ENCODE measurements at places on chromosomes 7 and 10.
A peak's percentile ranks its signal among the peaks of the same experiment; 100 is the strongest.

DNA sequence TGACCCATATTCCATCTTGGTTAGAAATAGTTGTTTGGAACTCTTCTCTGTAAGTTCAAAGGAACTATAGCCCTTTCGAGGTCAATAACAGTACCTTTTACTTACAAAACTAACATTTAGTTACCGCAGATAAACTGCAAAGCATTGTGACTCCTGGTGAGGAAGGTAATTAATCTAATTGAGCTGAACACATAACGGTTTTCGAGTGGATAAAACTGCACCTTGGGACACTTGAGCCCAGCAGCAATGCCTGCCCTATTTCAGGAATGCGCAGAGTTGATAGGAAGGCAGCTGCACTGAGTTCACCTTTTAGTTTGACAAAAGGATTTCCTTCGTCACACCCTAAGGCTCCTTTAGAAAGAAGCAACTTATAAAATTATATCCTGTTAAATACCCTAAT, 75.4 kb downstream of the JAZF1 start:
- no peak for DNase-seq

DNA sequence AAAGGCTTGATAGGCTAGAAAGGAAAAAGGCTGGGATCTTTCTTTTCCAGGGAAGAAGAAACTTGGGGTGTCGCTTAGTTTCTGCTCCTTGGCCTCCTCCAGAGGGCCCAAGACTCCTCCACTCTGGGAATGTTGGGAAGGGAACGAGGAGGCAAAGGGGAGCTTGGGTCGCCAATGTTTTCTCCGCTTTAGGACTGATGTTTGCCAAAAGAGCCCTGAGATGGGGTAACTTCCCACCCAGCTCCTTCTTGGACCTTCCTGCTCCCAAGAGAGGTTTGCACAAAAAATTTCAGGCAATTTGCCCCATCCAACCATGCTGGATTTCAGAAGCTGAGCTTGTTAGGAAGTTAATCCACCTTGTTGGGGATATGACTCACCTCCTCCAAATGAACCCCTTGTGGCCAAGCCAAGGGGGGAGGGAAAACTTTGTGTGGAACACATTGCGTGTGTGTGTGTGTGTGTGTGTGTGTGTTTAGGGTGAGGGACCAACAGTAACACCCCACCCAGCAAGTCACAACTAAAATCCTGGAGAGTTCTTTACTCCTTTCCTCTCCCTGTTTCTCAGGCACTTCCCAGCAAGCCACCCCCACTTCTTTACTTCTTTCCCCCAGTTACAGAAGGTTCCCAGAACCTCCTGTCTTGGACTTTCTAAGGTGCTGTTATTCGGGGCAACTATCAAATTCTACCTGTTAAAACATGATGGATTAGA, 8.7 kb upstream of the HOXA2 start:
- no peak for DNase-seq

DNA sequence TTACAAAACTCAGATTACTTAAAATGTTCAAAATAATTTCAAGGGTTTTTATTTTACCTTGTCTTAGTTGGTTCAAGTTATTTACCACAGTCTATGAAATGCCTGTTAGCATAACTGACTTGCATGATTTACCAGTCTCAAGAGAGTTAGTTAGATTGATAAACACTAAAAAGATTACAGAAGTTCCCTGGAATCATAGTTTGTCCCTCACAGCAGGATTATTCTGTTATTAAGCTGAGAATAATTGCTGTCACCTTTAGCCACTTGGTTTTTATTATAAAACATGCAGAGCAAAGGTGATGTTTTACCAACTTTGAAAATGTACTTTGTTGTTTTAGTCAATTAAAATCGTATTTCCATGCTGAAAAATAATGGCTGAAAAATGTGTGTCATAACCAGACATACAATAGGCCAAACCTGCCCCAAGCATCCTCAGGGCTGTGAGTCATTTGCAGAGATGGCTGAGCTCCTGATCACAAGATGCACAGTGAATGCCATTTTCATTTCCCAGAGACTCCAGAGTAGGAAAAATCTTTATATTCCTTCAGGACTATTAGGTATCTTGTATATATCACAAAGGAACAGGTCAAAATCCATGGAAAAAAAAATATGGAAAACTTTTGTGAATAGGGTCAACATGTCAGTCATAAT, 87.8 kb upstream of the DKK1 start:
- peak; percentile 17 for DNase-seq

GRCh38 chr7:107505997-107506673, 36.3 kb downstream of the GPR22 start:
- DNase-seq = no peak

GRCh38 chr7:150716368-150716767, at the start of gene GIMAP1:
Gene GIMAP1 (plus strand): TSS chr7:150716613. CDS start chr7:150719048, 2,435 bp downstream.
- no peak for DNase-seq

DNA sequence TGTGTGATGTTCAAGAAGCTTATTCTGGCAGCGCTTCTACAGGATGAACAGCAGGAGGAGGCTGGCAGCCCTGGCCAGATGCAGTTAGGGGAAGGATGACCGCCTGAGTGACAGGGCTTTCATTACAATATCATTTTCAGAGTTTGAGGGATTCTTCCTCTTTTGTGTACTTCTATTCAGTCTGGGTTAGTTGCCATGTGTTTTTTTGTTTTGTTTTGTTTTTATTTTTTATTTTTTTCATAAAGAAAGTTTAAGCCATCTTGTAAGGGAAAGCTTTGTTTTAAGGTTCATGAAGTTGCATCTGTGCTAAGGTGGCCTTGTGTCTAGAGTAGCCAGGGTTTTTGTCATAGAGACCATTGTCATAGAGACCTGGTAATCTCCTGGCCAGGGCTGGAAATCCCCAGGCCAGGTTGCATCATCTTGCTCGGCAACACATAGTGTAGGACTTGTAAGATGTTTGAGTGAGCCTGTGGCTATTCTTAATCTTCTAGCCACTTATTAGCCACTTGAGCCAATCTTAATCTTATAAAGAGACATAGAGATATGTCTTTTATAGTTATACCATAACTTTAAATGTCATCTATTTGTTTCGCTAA, 230.5 kb upstream of the TMEM229A start:
- no peak for DNase-seq

- no peak for DNase-seq
Observed at GRCh38 chr10:79327090-79327457, 20.2 kb upstream of the PPIF start.

- no peak for DNase-seq
Observed at GRCh38 chr10:132932461-132933307, 9.7 kb downstream of the CFAP46 start.

DNA sequence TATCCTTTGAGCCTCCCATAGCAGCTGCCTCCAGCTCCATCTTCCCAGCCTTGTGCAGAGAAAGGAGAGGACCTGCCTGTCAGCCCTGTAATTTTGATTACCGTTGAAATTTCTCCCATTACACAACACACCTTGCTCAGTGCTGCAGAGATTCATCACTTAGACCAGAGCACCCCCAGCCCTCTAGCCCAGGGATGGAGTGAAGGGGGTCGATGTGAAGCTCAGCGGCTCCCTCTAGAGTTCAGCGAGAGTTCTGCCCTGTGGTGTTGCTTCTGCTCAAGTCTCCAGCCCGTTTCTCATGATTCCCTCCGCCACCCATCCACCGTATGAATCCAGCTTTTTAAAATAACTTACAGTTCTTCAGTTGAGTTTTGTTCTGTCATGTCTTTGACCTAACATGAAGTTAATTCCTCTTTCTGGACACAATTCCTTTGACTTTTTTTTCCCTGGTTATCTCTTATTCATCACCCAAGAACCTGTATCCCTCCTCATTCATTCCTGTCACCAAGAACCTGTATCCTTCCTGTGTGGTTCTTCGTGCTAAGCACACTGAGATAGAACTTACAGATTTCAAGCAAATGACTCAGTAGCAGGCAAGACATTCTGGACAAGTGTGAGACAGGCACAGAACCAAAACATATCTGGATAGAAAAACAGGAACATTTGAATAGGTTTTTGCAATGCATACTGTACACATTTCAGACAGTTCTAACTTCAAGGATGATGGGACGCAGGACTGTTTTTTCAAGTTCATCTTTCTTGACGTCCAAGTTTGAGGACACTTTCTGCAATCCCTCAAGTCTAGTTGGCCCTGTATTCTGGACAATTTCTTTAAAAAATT, 35.0 kb upstream of the ZNF32 start:
- DNase-seq = no peak
